Spinal cord (tissue), 10 donors: ENCODE measurements at places on chromosomes 11 and 22.

DNA sequence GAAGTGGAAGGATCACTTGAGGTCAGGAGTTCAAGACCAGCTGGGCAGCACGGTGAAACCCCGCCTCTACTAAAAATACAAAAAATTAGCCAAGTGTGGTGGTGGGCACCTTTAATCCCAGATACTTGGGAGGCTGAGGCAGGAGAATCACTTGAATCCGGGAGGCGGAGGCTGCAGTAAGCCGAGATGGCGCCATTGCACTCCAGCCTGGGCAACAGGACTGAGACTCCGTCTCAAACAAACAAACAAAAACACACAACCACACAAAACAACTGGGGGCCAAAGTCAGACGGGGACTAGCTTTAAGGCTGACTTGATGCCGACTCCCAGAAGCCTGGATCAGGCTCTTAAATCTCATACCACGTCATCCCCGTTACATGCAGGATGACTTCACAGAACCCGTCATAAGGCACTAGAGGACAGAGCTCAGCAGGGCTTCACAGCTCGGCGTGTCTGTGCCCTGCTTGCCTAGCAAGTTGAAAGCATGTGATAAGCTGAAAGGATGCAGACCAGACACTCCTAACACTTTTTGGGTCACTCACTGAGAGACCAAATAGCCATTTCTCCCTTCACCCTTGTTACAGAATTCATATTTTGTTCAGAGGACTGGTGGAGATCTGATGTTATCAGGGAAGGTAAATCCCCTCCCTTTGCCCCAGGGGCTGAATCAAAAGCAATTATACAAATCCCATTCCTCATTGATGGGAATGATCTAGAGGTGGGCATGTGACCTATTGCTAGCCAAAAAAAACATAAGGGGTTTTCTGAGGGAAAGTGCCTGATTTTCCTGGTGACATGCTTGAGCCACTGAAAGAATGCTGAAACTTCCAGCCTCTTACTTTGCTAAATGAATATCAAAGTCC, 65.4 kb downstream of the GAB2 start:
- DNase-seq: no peak

GRCh38 chr22:32623943-32624342, 149.3 kb downstream of the FBXO7 start:
- no peak for DNase-seq

GRCh38 chr22:49425356-49425755, 402.3 kb downstream of the BRD1 start:
- DNase-seq: no peak

GRCh38 chr11:9347100-9347499, 32.7 kb upstream of the TMEM41B start:
- no peak for DNase-seq

DNA sequence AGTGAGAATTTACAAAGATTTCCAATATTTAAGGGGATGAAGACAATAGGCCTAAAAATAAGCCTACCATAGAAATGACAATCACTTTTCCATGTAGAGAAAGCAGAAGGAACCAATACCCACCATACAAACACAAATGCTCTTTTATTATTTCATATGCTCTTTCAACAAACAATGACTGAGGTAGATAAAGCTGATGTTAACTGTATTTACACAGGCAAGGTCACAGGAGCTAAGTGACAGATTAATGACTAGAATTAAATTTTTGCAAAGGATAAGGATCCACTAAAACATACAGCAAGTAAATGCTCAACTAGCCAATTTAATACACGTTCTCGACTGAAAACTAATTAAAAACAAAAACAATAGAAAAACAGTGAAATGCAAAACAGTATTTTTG, 34.2 kb downstream of the PICALM start:
- DNase-seq: no peak

DNA sequence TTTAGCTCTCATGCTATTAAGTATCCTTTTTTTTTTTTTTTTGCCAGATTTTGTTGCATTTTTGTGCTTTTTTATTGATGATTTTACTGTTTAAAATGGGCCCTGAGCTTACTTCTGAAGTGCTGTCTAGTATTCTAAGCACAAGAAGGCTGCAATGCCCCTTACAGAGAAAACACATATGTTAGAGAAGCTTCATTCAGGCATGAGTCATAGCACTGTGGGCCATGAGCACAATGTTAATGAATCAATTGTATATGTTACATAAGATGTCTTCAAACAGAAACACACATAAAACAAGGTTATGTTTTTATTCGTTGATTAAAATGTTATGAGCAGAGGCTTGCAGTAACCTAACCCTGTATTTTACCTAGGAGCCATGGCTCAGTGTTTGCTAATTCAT, 117.8 kb upstream of the C11orf87 start:
- DNase-seq: no peak

DNA sequence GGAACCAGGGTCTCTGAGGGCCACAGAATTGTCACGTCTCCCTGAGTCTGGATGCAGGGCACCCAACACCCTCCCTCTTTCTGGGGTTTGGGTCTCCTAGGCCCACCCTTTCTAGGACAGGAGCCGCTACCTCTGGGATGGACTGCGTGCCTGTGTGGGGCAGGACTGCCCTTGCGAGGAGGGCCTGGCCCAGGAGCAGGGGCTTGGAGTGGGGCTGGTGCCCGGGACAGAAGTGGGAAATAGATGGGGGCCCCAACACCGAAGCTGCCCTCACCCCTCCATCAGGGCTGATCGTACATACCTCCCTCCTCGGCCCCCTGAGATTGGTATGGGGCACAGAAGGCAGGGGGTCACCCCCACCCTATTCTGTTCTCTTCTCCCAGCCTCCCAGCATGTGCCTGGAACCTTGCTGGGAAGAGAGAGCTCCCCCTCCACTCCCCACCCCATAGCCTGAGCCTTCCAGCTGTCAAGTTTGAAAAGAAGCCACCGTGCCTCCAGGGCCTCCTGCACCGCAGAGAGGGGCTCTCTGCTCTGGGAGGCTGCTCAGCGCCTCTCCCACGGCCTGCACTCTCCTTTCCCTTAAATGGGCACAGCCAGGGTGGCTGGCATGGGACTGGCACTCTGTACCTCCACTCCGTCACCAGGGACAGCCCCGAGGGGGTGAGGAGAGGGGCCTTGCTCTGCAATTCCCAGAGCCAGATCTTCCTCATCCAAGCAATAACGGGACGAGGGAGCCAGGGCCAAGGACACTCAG, 1.8 kb downstream of the LRRC10B start:
- no peak for DNase-seq

- DNase-seq: no peak
Measured at GRCh38 chr22:49938565-49939136, 20.2 kb downstream of the CRELD2 start.

DNA sequence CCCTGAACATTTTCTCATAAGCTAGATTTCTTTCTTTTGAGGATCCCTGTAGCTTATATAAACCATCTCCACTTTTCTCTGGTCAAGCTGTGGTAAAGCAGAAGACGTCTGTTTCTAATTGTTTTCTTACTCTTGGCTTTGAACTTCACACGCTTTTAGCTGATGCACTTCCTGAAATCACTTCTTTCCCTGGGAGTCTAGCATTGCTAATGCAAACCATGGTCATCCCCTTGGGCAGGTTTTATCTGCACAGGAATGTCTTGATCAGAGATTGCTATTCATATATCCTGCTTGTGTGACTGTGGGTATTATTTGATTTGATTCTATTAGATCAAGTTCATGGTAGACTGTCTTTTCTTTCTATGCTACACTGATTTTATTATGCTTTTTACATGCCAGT, 199.2 kb upstream of the POU2AF2 start:
- DNase-seq: no peak

GRCh38 chr22:37316875-37317371, 34.6 kb downstream of the CYTH4 start:
- peak; percentile 74 for DNase-seq

- DNase-seq: no peak
Measured at GRCh38 chr22:21700822-21701221, 34.8 kb downstream of the YPEL1 start.

GRCh38 chr22:40021401-40022000, 26.7 kb downstream of the FAM83F start:
- no peak for DNase-seq

- DNase-seq: no peak
Measured at GRCh38 chr11:131773626-131774025, 403.2 kb downstream of the NTM start.

GRCh38 chr11:47272706-47273105, 2.8 kb downstream of the MADD start:
- no peak for DNase-seq

- DNase-seq: no peak
Measured at GRCh38 chr11:16861862-16862261, 123.4 kb downstream of the C11orf58 start.

GRCh38 chr22:48943567-48944432, 883.9 kb downstream of the BRD1 start:
- DNase-seq: no peak

DNA sequence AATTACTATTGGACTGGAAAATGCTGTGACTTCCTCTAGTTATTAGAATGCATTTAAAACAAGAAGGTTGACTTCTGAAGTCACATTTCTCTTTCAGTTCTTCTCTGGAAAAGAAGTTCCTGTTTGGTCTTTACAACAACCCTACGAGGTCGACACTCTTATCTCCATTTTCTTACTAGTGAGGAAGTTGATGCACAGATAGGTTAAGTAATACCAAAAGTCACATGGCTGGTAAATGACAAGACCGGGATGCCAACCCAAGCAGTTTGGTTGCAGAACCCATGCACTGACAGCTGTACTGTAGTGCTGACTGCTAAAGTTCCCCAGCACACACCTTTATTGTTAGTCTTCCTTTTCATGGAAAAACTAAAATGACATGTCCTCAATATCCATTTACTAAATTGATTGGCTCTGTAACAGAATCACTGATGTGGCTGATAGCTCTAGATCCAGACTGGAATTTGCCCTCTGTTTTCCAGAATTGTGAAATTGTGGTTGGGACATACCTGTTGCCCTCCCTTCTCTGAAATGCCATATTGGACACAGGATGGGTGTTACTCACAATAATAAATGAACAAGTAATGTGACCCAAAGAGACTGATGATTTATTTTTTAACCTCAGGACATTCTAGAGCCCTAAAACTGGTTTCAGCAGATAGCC, 9.4 kb upstream of the TECTA start:
- no peak for DNase-seq

DNA sequence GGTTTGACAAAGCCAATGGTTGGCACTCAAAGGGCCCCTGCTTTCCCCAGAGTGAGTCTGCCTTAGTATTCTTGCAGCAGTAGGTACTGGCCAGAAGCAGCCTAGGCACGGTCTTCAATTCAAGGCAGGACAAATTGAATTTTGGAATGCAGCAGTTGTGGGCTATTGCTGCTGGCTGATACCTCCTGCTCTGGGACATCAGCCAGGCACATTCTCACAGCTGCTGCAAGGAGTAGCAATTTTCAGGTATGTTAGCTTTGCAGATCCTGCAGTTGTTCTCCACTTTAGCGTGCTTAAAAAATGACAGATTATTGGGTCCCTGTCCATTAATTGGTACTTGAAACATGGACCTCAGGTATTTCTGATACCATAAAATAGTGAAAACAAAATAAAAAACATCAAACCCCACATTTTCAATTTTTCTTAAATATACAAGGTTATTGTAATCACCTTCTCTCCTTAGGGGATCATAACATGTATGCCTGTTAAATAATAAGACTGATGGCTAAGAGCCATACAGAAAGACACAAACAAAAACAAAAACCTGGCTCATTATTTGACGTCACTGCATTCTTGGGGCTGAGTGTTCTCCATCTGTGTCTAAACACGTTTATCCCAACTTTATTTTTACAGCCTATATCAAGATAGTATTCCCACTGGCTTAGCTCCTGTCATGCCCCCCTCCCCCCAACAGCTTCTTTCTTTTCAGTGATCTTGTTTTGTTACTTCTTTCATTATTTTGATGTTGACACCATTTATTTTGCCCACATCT, 85.1 kb upstream of the CARD18 start:
- no peak for DNase-seq

DNA sequence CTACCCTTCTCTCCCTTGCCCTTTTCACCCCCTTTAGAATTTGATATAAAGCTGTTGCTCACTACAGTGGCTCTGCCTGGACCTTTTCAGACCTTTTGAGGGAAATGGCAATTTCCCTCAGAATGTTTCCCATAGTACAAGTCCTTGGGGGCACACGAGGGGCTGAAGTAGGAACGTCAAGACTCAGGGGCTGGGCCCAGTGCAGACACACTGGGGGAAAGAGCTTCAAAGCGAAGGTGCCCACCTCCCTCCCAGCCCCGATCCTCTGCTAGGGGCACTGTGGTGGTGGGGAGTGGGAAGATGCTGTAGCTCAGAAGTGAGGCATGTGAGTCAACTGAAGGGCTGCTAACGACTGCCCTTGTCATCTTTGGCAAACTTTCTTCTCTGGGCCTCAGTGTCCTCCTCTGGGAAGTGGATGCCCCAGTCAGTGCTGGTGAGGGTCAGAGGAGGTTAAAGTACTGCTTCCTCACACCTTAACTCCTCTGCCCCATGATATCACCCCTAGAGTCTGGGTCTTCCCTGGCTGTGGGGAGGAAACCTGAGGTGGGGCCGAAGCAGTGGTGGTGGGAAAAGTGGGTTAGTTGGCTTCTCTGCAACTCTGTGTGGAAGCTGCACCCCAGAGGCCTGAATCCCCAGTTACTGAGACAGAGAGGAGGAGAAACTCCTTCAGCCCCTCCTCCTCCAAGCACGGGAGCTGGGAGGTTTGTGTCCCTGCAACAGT, 425.3 kb upstream of the B3GAT1 start:
- DNase-seq: no peak
